ENCODE measurements at places on chromosomes 5 and 9.

GRCh38 chr5:158591301-158591863 lies 508.3 kb downstream of the EBF1 start:
- peak; percentile 16 for DNase-seq

DNA sequence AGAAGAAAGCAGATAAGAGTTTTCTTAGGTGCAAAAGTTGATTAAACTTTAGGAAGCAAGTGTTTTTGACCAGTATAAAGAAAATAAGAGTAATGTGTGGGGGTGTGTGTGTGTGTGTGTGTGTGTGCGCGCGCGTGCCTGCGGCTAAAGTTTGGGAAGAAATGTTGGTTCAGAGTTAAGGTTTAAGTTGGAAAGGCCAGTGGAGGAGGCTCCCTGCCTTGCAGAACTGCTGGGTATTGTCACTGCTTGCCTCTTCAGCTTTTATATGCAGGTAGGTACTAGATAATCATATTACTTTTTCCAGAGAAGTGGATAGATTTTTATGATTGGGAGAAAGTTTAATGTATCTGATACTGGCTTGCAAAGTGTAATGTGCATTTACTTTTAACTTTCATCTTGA lies 2.0 kb downstream of the PIK3R1 start:
- DNase-seq, result no peak

DNA sequence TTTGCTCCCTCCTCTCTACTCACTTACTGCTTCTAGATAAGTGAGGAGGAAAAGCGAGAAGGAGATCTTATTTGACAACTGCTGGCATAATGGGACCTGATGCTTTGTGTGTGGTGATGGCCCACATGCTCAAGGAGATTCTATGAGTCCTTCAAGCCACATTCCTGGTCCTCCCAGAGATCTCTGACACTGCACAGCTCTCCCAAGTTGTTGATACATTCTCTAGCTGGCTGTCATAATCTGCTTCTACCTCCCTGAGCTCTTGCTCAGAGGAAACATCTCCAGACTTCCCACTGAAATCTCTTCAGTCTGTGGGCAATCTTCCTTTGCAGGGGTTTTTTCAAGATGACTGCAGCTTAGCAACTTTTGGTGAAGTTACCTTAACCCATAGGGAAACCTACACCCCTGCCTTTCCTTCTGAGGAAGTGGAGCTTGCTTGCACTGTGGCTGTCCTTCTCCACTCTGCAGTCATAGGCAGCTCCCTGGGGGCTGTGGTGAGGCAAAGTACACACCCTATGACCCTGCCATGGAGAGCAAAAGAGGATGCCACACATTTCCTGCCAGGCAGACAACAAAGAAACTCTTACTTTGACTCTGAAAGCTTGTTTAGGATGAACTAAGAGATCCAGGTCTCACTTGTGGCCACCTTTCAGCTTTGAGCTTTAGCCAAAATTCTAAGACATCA lies 163.8 kb downstream of the TMEM38B start:
- no peak for DNase-seq

GRCh38 chr5:116494784-116495450 lies 79.7 kb downstream of the SEMA6A start:
- peak; percentile 75 for DNase-seq

DNA sequence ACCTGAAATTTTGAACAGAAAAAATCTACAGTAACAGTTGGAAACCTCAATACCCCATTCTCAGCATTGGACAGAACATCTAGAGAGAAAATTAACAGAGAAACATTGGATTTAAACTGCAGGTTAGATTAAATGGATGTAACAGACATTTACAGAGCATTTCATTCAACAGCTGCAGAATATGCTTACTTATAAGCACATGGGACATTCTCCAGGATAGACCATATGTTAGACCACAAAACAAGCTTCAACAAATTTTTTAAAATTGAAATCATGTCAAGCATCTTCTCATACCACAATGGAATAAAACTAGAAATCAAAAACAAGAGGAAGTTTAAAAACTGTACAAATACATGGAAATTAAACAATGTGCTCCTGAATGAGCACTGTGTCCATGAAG lies 316.3 kb downstream of the FAM170A start:
- DNase-seq, result no peak

GRCh38 chr5:14135621-14136020 lies 7.5 kb upstream of the TRIO start:
- no peak for DNase-seq

- no peak for DNase-seq
Observed at GRCh38 chr5:148653836-148654781, at the start of gene HTR4. Gene HTR4, minus strand, starts transcription at chr5:148654527. Its CDS starts 17,513 bp downstream, at chr5:148637014.

DNA sequence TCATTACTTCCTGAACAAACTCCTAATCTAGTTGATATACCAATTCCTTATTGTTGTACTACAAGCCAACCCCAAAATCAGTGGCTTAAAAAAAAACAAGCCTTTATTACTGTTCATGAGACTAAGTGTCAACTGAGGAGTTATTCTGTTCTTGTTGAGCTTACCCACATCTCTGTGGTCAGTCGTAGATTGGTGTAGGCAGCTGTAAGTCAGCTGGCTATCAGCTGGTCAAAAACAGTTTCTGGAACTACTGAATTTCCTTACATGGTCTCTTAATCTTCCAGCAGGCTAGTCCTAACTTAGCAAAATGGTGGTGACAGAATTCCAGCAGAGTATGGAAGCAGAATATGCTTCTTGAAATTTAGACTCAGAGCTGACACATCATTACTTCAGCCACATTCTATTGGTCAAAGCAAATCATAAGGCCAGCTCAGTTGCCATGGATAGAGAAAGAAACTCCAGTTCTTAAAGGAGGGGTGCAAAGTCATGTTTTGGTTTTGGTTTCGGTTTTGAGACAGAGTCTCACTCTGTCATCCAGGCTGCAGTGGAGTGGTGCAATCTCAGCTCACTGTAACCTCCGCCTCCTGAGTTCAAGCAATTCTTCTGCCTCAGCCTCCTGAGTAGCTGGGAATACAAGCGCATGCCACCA lies 386.1 kb upstream of the MPDZ start:
- DNase-seq, result peak; percentile 18

DNA sequence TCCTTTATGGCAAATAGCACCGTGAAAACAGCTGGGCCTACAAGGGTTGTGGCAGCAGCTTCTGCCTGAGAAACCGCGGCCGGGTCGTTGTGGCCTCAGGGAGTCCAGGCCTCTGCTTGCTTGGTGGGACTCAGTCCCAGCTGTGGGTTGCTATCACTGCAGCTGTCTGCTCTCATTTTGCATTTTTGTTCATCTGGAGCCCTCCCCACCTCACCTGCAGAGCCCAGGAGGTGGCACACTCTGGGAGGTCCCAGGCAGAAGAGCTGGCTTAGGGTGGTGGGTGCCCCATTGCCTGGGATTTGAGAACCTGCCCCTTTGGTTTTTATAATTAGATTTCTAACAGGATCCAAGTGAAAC lies 138.4 kb downstream of the GADD45G start:
- no peak for DNase-seq

- DNase-seq, result no peak
Observed at GRCh38 chr5:84487963-84488362, 103.3 kb upstream of the EDIL3 start.

Measured in renal cortical epithelial cell (primary cell).